Left colon (tissue), 2 donors: ENCODE measurements at places on chromosomes 7 and 10. TPM values are rescaled to one million over a fixed set of nuclear protein-coding genes. Genes with fewer than 3 reads are reported as not detected.
A peak's percentile ranks its signal among the peaks of the same experiment; 100 is the strongest.

GIMAP6 gene
- total RNA-seq = 8.5 TPM

GRCh38 chr10:6365384-6365783 lies 162.7 kb downstream of the PFKFB3 start:
- no peak for DNase-seq

NPC1L1 gene
- 0.06 TPM for total RNA-seq

ZNF365 gene
- not detected for total RNA-seq

DNA sequence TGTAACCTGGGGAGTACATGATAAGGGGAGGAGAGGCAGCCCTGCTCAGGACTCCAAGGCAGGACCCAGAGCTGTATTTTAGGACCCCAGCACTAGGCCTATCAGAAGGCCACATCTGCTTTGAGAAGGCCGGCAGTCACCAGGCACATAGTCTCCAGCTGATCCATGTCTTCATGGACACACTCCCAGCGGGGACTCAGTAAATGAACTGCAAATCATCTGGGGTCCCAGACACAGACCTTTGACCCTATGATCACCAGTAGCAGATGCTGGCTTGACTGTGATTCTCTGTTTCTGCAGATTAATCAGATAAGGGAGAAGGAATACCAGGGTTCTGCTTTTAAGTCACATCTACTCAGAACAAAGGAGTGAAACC lies 341.4 kb upstream of the PODXL start:
- no peak for DNase-seq

DNA sequence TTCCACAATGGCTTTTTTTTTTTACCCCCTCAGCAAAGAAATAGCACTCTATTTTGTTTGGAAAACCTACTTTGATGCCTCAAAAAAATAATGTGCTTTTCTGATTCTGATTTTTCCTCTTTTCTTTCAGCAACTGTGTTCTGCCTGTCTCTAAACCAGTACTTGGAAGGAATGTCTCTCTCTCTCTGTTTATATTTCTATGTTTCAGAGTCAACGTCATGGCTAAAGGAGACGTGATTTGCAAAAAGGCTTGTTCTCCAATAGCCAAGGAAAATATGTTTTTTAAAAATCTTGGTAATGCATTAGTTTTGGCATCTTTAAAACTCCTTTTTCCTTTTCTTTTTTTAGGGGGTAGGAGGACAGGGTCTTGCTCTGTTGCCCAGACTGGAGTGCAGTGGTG lies 56.0 kb upstream of the SDK1 start:
- DNase-seq = no peak

SPDYE9 gene
- total RNA-seq = not detected

TACC2 gene
- total RNA-seq = 113 TPM

OR6V1 gene
- not detected for total RNA-seq

CALML3 gene
- 0.08 TPM for total RNA-seq

DNA sequence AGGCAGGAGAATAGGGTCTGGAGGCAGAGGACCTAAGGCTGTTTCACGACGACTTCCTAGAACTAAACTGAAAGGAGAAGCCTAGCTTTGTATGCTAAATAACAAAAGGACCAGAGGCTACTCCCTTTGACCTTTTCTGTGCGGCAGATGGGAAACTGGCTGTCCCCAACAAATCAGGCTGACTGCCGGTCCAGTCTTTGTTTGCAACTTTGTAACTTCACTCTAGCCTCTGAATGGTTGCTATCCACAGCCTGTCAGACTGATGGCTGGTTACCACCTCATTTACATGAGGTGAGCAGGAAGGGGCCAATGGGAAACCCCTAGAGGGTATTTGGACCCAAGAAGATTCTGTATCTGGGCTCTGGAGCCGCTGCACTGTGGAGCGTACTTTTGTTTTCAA lies 132.6 kb upstream of the SHH start:
- DNase-seq = no peak

EIF3B gene
- 90.4 TPM for total RNA-seq

GRCh38 chr10:119209035-119209735 lies 1.8 kb downstream of the GRK5 start:
- DNase-seq = peak; percentile 53

- no peak for DNase-seq
Measured at GRCh38 chr10:29150010-29150409, 138.9 kb upstream of the LYZL1 start.

DNA sequence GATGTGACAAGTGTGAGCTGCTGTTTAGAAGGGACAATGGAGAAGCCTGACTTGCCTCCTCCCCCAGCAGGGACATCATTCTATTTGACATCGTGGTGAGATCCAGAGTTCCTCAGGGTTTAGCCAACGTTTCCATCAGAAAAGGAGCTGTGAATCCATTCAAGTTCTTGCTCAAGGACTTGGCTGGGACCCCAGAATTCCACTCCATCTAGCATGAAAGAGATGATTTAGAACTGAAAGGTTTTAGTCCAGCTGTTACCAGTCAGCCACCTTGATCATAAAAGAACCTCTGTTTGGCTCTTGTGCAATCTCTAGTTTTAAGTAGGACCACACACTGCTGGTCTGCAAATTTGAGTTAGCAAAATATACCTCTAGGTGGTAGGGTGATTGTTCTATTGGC lies 337.6 kb downstream of the FRMD4A start:
- DNase-seq = no peak

- DNase-seq = peak; percentile 33
Measured at GRCh38 chr10:15744217-15744865, 24.6 kb upstream of the ITGA8 start.

IL2RA gene
- 1.8 TPM for total RNA-seq

GRCh38 chr7:80249619-80250295 lies 115.1 kb downstream of the GNAI1 start:
- no peak for DNase-seq

DNA sequence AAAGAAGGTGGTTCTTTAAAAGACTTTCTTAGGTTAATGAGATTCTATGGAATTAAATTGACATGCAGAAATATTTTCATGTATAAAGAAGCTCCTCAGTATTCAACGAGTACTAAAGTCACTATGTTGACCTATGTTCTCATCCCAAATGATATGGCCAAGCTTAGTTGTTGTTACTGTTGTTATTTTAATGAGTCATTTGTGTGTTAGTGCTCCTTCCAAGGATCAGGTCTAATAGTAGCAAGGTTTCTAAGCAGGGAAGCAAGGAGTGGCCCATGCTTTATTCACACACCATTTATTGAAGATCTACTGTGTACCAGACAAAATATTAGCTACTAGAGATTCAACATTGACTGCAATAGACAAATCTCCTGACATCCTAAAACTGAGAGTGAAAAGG lies 41.9 kb downstream of the LRRN3 start:
- DNase-seq = no peak

DNA sequence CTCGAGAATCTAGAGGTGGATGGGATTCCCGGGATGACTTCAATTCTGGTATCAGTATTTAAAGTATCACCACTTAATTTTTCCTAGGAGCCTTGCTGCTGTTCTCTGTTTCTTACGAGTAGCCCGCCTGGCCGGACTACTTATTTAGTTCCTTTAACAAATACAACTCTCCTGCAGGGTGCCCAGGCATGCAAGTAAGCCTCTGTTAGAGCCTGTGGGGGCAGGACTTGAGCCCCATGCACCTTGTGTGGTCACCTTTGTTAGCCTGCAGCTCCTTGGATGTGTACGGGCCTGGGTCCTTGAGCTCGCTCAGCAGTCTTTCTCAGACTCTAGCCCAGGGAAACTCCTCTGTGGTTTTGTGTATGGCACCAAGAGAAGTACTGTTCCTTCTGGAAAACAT lies 16.1 kb downstream of the EIF4H start:
- no peak for DNase-seq

DNA sequence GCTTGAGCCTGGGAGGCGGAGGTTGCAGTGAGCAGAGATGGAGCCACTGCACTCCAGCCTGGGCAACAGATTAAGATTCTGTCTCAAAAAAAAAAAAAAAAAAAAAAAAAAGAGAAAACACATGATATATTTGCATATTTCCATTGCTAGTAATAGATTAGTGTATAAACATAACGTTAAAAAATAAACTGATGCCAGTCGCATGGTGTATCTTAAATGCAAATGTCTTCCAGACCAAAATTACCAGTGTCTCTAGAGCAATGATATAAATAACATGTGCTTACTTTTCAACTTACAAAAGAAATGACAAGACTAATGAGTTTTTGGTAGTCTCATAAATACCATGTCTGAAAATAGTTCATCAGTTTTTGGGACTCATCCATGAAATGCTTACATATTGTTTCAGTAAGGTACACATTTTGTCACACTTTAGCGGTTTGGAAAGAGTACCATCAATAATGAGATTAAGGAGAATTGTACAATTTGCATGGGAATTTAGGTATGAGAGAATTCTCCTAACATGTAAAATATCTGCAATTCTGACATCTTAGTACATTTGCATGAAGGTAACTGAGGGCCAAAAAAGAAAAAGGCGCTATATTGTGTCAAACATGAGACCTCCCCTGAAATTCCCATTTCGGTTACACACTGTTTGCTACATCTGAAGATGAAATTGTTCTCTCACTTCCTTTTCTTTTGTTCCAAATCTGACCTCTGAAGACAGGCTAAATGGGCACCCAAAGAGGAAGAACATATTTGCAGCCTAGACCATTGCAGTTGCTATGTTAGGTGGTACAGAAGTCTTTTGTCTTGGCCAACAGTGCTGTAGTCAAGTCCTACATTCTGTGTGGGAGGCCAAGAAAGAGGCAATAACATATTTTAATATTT lies 51.5 kb upstream of the PIP4K2A start:
- DNase-seq = no peak

ANKRD61 gene
- total RNA-seq = not detected

DNA sequence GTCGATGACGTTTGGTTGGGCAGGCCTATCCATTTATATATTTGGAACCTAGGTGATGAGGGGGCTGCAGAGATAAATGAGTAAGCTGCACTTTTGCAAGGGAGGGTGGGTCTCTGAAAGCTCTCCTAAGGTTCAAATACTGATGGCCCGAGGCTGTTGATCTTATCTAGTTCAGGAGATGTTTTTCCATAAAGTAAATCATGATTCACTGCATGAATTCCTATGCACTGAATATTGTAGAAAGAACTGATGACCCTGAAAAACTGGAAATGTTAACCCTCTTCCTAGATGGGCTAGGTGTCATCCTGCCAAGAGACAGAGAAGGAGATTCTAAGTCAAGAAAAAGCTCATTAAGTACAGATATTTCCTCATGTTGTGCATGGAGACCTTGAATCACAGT lies 459.9 kb downstream of the PLXNA4 start:
- no peak for DNase-seq

HTR5A gene
- total RNA-seq = not detected

GRCh38 chr7:94100723-94101345 lies 96.7 kb upstream of the BET1 start:
- no peak for DNase-seq

FAM25G gene
- total RNA-seq = 2.9 TPM

DNA sequence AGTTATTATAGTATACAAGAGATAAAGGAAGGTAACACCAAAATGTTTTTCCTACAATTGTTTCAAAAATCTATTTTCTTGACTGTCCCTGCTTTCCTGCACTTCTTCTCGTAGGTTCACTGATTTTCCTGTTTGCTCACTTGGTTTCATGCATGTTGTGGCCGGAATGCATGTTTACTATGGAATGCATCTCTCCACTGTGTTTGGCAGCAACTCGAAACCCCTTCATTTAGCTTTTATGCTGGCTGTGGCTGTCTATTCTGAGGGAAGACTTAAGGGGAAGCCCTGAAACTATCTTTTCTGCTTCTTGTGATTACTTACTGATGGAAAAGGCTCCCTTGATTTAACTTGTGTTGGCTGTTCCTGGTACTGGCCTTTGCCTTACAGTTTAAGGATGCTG lies 120.3 kb downstream of the NRG3 start:
- no peak for DNase-seq

WNT8B gene
- total RNA-seq = not detected

CLDN4 gene
- 1,078 TPM for total RNA-seq

DNA sequence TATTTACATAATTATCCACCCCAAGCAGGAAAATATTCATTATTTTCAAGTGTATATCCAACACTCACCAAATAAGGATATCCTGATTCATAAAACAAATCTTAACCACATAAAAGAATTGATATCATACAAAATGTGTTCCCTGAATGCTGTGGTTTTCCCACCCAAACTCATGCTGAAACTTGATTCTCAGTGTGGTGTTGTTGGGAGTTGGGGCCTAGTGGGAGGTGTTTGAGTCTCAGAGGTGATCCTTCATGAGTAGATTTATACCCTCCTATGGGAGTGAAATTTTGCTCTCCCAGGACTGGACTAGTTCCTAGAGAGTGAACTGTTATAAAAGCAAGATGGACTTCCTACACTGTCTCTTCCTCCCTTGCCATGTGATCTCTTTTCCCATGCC lies 1028.3 kb downstream of the SORCS1 start:
- DNase-seq = no peak

DNA sequence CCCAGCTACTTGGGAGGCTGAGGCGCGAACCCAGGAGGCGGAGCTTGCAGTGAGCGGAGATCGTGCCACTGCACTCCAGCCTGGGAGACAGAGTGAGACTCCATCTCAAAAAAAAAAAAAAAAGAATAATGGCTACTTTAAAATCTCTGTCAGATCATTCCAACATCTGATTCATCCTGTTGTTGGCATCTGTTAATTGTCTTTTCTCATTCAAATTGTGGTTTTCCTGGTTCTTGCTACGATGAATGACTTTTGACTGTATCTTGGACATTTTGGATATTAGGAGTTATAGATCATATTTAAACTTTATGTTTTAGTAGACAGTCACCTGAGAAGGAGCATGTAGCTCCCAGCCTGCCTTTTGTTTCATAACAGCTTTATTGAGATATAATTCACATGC lies 8.5 kb downstream of the TPST1 start:
- DNase-seq = no peak

- DNase-seq = no peak
Measured at GRCh38 chr10:27564880-27565279, 60.8 kb downstream of the RAB18 start.

DNA sequence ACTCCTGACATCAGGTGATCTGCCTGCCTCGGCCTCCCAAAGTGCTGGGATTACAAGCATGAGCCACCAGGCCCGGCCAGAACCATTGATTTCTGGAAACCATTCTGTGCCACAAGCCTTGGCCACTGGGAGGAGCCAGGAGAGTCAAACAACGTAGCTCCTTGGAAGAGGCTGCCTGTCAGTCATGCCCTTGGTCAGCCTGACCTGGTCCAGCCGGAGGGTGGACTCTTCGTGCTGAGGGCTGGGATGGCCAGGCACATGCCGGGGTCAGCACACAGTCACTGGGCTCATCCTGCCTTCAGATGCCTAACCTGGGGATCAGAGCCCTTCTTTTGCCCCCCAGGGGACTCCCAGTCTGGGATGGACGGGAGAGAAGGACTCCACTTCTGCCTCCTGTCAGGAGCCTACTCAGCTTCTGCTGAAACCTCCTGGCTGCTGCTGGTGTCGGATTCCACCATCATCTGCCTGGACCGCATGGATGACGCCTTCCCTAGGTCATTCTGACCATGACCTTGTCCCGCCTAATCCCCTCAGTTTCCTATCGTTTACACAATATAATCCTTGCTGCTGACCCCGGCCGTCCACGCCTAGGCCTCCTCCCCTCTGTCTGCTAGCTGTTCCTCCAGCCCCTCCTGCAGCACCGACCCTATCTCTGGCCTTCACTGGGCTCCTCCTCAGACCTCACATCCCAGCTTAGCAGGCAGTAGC lies 30.4 kb downstream of the TMEM270 start:
- DNase-seq = no peak

GRCh38 chr7:47188653-47189315 lies 393.1 kb downstream of the TNS3 start:
- no peak for DNase-seq
